ENCODE measurements at places on chromosomes 12 and 14.

DNA sequence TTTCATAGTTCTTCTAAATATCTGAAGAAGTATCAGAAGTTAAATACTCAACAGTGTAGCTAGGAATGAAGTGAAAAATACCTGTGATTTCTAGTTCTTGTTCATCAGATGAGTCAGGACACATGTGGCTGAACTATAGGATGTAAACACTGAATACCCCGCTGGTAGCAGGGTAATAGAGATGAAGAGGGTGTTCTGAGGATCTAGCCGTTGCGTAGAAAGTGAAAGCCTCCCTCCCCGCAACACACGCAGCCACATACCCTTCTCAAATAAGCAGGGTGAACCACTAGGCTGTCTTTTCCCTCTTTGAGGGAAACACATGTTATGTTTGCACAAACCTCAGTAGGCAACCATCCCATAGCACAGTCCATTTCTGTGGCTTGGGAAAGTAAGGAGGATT is 16.4 kb upstream of the RNASE12 start:
- DNase-seq: no peak

DNA sequence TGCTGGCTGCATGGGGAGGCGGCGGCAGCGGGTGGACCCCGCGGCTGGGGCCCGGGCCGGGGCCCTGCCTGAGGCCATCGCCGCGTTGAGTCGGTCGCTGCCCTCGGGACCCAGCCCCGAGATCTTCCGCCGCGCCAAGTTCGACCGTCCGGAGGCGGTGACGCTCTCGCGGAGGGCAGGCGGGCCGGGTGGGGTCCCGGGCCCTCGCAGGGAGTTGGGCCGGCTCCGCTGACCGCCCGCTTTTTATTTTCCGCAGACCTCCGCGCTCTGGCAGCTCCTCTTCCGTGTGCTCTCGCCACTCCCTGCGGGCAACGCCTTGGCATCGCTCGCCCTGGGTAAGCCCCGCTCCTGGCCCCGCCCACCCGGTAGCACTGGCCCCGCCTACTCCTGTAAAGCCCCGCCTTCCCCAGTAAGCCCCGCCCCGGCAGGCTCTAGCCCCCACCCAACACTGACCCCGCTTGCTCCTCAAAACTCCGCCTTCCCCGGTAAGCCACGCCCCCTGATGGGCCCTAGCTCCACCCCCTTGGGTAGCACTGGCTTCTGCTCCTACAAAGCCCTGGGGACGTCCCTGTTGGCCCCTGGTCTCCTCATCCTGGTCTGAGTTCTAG is 424 bp downstream of the TEDC1 start:
- DNase-seq: peak; percentile 57

DNA sequence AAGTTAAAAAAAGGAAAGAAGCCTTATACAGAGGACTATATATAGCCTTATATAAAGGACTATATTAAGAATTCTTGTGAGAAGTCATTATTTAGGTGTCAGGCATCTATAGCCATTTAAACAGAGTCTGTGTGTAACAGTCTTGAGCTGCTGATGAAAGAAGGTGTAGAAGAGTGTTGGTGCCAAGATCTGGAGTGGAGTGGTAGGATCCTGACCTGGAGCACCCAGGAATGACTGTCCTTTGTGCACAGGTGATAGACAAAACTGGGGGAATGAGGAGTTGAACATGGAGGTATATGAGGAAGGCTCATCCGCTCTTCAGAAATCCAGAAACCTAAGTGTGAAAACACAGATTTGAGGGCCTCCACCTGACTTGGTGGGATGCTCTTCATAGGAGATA is 747.3 kb downstream of the NRXN3 start:
- no peak for DNase-seq

DNA sequence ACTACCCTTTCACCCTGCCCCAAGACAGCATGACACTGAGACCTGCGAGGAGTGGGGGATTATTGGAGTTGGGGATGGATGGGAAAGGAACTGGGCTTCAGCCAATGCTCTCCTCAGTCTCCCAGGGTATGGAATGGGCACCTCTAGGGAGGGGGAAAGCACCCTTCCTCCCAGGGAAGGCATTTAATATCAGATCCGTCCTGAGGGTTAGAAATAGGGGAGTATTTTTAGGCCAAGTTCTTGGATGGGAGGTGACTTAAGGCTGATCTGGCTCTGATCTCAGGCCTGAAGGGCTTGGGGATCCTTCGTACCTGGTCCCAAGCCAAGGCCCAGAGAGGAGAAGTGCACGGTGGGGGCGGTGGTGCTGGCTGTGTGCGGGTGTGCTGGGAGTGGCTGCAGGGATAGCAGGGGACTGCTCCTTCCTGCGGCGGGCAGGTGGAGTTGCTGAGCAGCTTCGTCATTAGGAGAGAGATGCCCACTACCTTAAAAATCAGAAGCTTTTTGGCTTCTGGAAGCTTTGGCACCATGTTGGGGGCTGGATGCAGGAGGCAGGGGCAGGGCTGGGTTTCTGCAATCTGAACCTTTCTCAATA is 7.0 kb upstream of the CEBPE start:
- no peak for DNase-seq

GRCh38 chr12:127861406-127861805 is 405.6 kb upstream of the TMEM132C start:
- no peak for DNase-seq
